ENCODE measurements at places on chromosomes 2 and 18.

GRCh38 chr18:13369353-13369752, 150.8 kb downstream of the LDLRAD4 start:
- DNase-seq: no peak

GRCh38 chr18:71878226-71878625, 665.9 kb downstream of the CBLN2 start:
- no peak for DNase-seq

DNA sequence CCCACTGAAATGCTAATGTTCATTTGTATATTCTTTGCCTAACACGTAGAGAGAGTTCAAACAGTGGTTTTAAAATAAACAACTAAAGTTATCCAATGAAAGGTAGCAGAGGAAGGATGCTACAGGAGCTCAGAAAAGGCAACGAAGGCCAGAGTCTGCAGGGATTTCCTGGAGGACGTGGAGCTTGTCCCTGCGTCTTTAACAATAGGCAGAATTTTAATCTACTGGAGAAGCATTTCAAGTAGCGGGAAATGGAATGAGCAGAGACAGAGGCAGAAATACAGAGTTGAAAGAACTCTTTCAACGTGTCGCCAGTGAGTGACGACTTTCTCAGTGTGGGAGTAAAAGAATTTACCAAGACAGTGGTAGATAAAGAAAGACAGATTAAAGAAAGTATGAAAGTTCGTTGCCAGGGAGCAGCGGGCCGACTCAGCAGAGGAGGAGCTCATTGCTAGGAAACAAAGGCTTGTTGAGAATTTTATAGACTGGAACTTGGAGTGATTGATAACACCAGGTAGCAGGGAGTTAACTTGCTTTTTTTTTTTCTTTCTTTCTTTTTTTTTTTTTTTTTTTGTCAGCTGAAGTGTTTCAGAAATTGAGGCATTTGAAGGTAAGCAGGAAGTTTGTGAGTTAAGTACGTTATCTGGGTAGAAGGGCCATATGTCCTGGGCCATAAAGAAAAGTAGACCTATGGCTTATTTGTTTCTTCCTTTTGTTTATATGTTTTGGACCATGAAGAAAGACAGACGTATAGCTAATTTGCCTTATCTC, 625 bp upstream of the NBAS start:
- DNase-seq: no peak

DNA sequence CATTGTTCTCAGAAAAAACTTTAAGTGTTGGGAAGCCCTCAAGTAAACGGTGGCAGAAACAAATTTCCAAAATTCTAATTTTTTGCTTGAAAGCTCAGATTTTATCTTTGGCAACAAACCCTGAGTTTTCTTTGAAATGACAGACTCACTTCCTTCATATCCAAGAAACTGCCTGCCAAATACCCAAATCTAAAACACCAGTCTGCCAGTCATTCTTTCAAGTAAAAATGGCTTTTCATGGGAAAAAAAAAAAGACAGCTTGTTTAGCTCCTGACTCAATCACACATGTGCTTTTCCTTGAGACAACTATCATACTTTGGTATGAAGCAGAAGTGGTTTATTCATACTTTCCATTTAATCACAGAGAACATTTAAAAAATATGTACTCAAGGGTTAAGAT, 40.6 kb upstream of the CSRNP3 start:
- DNase-seq: no peak

DNA sequence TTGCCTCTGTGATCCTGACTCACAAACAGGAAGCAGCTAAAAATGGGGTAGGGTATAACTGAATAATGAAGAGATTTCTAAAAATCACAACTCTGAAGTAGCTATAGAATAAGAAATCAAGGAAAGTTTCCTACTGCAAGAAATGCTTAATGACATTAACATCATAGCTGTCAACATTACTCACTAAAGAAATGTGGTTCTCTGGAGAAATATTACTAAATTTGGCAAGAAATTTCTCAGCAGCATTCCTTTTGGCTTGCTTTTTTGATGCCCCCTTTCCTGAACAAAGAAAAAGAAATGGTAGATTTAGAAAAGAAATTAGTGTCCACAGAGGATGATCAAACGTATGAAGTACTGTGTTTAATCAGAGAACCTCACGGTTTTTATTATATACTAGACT, 9.5 kb downstream of the PRKRA start:
- DNase-seq: no peak

GRCh38 chr2:161976295-161976694, 97.7 kb downstream of the DPP4 start:
- no peak for DNase-seq

DNA sequence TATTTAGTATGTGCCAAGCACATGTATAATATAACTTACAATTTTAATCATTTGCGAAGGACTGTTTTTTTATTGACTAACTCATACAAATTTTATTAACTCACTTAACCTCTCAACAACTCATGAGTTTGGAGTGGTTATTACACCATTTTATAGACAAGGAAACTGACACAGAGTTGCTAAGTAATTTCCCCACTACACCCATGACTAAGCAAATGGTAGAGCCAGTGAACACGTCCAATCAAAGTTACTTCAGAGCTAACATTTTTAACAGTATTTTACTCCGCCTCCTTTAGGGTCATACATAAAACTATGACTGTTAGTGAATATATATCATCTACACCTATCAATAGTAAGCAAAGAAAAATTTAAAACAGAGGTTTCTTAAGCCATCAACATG, 556.7 kb upstream of the FSIP2 start:
- DNase-seq: no peak

DNA sequence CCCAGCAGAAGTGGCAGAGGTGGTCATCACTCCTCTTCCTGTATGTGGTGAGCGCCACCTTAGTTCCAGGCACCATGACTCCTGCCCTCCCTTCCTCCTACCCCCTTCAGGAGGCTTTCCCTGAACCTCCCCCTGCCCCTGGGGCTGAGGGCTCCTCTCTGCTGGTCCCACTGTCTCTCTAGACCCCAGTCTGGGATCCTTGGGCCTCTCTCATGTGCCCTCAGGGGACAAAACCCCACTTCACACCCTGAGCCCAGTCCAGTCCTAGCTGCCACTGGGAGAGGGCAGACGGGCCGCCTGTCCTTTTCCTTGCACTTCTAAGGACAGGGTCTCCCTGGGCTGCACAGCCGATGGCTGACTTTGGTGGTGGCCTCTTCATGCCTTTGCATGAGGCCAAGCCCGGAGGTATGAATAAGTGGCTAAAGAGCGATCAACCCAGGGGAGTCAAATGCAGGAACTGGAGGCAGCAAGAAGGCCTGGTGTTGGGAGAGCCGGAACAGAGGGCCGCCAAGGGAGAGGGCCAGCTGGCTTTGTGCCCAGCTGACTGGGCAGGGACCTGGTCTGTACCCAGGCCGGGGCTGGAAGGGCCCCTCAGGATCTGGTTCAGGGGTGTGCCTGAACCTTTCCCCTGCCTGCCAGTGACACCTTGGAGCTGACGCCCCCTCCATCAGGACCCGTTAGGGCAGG, 29.5 kb downstream of the GLI2 start:
- no peak for DNase-seq

DNA sequence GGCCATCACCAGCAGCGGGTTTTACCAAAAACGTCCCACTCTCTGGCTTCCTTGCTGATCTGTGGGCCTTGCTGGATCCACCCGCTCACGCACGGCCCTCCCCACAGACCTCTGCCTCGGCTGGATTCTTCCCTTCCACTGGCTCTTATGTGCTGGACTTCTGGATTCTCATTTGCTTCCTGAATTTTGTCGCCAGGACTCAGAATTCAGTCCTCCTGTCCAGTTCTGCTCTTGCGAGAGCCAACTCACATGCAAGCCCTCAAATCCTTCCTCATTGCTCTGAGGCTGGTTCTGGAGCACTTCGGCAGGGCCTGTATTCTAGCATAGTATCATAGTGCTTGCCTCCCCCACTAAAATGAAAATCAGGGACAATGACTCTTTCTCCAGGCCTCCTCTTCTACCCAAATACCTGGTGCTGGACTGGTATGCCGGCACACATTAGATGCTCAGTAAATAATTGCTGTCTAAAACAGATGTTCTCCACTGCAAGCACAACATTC, 115.5 kb downstream of the ATL2 start:
- no peak for DNase-seq

DNA sequence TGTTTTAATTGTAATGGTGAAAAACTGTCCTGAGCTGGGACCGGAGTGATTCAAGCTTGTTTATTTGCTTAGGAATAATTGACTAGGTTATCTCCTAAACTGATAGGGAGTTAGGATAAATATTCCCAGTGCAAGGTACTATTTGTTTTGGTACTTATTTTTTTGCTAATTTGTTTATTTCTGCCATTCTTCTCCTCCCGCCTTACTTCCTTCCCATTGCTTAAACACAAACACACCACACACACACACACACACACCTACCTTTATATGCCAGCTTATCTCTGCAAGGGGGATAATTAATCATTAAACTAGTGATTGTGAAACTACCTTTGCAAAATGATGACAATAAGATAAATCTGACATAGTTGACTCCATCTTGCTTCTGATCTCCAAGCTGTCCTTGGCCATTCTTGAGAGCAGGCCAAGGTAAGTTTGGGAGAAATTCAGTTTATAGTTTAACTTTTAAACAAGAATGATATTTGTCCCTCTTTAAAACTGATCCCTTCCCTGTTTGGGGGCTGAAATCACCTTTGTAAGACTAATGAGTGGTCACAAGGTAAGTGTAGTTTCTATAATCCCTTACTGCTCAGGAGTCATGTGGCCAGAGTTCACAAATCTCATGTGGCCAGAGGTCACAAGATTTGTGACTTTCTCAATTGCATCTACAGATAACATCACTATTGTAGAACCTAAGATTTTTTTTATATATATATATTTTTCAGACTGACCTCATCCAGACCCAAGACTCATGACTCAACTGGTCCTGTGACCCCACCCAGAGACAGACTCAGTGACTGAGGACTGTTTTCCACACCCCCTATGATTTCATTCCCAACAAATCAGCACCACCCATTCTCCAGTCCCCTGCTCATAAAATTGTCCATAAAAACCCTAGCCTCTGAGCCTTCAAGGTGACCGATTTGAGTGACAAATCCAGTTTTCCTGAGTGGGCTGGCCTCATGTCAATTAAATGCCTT, 83.1 kb upstream of the LRRTM4 start:
- DNase-seq: no peak

- DNase-seq: no peak
Observed at GRCh38 chr2:213496226-213496625, 212.0 kb downstream of the SPAG16 start.

- no peak for DNase-seq
Observed at GRCh38 chr2:217890445-217890844, 112.3 kb downstream of the TNS1 start.

DNA sequence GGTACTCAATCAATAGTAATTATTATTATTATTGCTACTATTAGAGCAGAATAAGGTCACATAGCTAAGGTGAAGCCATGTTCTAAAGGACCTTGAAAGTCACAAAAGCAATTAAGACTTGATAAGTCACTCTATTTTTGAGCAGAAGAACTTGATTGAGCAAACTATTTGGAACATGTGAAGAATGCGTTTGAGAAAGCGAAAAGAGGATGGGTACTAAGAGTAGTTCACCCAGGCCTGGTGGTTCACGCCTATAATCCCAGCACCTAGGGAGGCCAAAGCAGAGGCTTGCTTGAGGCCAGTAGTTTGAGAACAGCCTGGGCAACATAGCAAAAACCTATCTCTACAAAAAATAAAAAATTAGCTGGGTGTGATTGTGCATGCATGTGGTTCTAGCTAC, 7.2 kb upstream of the RTN4 start:
- DNase-seq: no peak

- DNase-seq: no peak
Observed at GRCh38 chr2:57908736-57909161, 137.9 kb upstream of the VRK2 start.

- no peak for DNase-seq
Observed at GRCh38 chr18:30679285-30679930, 363.1 kb downstream of the DSC3 start.

GRCh38 chr2:8551622-8552074, 130.2 kb upstream of the ID2 start:
- peak; percentile 35 for DNase-seq

GRCh38 chr2:66559672-66560071, 124.7 kb downstream of the MEIS1 start:
- DNase-seq: no peak

GRCh38 chr2:188869550-188869949, 104.6 kb upstream of the COL3A1 start:
- no peak for DNase-seq

- DNase-seq: no peak
Observed at GRCh38 chr18:29160170-29160569, 983.2 kb upstream of the CDH2 start.

DNA sequence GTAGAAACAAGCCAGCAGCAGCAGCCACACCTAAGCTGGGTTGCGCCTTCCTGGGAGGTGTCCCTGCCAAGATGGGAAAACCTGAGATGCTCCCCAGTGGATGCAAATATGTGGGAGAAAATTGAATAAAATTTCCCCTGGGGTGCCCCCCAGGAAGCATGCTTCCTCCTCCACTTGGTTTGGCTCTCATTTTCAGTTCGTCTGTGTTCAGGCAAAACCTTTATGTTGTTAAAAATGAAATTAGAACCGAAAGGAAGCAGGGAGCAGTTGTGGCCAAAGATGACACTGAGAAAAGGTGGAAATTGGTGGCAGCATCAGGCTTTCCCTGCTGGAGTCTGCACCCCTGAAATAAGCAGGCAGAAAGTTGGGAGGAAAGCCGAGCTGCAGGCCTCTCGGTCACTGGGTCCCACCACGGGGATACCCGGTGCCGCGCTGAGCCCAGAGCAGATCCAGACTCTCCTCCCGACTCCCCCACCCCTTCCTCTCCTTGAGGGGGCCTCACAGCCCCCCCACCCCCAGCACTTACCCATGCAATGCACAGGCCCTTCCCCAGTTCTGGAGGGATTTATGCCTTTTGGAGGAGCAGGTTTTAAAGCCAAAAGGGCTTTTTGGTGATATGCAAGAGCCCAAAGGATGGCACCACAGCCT, 267.7 kb upstream of the SPRED2 start:
- DNase-seq: no peak

DNA sequence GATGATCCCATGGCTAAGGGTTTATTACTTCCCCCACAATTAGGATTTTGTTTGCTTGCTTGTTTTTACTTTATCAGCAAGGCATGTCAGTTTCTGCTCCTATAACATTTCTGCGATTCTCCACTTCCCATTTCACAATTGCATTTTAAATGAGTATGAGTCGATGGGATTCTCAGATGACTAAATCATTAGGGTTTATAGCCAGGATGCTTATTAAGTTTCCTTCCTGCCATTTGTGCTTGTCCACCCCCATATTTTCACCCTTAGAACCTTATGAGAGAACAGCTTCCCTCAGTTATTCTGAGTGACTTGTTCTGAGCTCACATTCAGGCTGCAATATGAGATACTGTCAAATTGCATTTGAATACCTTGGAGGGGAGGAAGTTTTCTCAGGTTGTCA, 37.9 kb upstream of the C1GALT1C1L start:
- DNase-seq: no peak

All from stimulated activated CD8-positive, alpha-beta memory T cell treated with anti-CD3 and anti-CD28 coated beads, Interleukin-2, amount 100 ng/mL, for 48 hours (primary cell).